Activated CD4-positive, alpha-beta T cell treated with anti-CD3 and anti-CD28 coated beads, Interleukin-2, amount 10 ng/mL, durations not matched to agents 24 days and 14 days (primary cell): ENCODE measurements at places on chromosomes 2 and 18. TPM values are rescaled to one million over a fixed set of nuclear protein-coding genes. Genes with fewer than 3 reads are reported as not detected.

DNA sequence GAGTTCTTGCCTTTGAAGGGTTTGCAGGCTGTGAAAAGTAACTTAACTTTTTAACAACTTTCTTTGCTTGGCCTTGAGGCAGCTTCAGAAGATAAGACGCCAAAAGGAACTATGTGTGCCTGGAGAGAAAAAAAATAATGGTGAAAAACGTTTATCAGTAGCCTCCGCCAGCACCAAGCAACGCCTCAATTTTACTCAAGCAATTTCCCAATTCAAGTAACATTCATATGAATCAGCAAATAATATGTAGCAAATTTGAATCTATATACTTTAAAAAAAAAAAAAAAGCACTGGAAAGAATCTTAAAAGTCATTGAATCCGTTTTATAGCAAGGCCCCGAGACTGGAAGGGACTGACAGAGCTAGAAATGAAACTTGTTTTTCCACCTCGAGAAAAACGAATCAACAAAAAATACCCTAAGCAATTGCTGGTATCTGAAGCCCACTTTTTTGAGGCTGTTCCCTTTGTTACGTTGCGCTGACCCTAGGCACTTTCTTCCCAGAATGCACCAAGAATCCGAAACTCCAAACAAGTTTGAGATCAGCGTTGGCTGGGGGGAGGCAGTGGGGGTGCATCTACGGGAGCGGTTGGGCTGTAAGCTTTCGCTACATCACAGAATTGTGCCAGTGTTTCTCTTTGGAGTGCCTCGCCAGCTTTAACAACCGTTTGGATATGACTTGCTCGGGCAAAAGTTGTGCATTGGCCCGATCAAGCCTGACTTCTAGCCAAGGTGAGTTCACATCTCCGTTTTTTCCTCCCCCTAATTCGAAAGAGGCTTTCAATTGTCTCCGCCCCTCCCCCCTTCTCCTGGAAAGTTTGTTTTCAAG, 2.7 kb upstream of the TGIF1 start:
- peak overlapping the region; percentile 99 for H3K27ac ChIP-seq
- DNase-seq, result no peak
- no peaks in the 10 kb centered on the region for H3K27me3 ChIP-seq
- peaks cover 12% of the 10 kb centered on the region for H3K36me3 ChIP-seq
- peak overlapping the region; percentile 96 for H3K4me3 ChIP-seq

- H3K27ac ChIP-seq, result no peak overlapping the region
- no peaks in the 10 kb centered on the region for H3K4me1 ChIP-seq
- peaks cover 13% of the 10 kb centered on the region for H3K27me3 ChIP-seq
- H3K4me3 ChIP-seq, result no peak overlapping the region
- peak; percentile 48 for DNase-seq
Measured at GRCh38 chr2:237165405-237166276, 80.0 kb downstream of the COPS8 start.

DNA sequence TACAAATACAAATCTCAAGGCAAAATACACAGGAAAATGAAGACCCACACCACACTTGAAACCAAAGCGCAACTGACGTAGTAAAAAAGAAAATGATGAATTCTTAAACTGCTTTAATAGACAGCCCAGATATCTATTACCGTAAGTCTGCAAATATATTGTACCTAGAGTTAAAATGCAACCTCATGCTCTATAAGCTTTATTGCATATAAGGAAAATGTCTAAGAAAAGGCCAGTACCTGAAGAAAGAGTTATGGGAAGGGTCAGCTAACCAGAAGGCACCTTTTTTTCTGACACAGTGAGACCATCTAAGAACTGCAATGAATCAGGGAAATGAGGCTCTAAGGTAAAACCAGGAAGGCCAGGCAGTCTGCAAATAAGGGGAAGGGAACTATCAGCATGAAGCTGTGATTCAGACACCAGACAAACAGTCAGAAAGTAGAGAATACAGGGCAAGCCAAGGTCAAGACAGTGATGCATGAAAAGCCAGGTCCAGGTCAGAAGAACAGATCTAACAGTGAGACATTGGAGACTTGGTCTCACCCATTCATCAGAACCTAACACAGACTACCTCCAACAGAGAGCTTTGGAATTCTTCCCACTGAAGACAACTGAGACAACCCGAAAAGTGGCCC, 46.9 kb downstream of the PDE11A start:
- H3K36me3 ChIP-seq, result no peaks in the 10 kb centered on the region
- no peaks in the 10 kb centered on the region for H3K4me1 ChIP-seq
- H3K27ac ChIP-seq, result no peak overlapping the region
- H3K27me3 ChIP-seq, result peaks cover 6% of the 10 kb centered on the region

- no peaks in the 10 kb centered on the region for H3K27me3 ChIP-seq
- no peak overlapping the region for H3K27ac ChIP-seq
- no peak overlapping the region for H3K4me3 ChIP-seq
Measured at GRCh38 chr18:3530807-3531206, 80.8 kb downstream of the TGIF1 start.

DNA sequence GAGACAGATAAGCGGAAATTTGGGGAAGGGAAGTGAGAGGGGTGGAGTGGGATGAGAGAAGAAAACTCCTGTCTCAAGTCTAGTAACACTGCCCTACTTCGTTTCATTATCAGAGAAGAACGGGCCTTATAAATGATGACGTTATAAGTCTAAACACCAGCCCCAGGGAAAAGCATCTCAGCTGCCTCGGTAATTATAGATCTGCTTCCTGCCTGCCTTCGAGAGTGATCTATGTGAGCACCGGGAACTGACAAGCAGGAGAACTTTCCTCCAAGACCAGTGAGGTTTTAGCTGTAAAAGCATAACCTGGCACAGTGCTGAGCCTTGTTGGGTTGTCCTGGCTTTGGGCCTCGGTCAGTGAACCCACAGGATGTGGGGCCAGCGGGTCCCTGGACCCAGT, 227.9 kb upstream of the SIX2 start:
- H3K36me3 ChIP-seq, result no peaks in the 10 kb centered on the region
- DNase-seq, result no peak
- H3K4me3 ChIP-seq, result no peak overlapping the region
- H3K4me1 ChIP-seq, result peaks cover 6% of the 10 kb centered on the region
- no peak overlapping the region for H3K27ac ChIP-seq
- peaks cover 19% of the 10 kb centered on the region for H3K27me3 ChIP-seq

DNA sequence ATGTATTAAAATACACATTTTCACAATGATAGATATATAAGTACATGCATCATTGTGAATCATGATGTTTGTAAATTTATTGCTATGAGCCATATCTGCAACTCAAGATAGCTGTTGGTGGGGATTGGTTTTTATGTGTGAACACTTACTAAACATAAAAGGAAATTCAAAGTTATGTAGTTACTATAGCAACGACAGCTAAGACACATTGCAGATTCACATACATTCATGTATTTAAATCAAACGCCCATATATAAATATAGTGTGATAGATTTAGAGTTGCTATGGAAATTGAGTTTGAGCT, 65.6 kb downstream of the MAPRE2 start:
- peak overlapping the region; percentile 26 for H3K27ac ChIP-seq
- peaks cover 34% of the 10 kb centered on the region for H3K36me3 ChIP-seq
- H3K4me3 ChIP-seq, result no peak overlapping the region

DNA sequence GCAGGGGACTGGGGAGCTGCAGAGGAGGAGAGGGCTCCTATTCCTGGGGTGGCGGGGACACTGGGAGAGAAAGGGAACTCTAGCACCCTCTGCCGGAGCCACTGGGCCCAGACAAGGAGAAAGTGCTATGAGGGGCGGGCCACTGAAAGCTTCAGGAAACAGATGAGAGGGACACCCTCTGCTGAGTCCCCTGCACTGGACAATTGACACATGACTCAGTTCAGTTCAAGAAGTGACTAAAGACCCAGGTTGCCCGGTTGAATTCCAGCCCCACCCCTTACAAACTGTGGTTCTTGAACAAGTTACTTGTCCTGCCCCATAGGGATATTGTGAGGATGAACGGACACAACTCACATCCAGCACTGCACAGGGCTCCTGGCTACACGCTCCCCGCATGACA, 5.0 kb downstream of the RUFY4 start:
- no peaks in the 10 kb centered on the region for H3K27me3 ChIP-seq
- H3K4me1 ChIP-seq, result peaks cover 7% of the 10 kb centered on the region
- H3K4me3 ChIP-seq, result no peak overlapping the region
- H3K27ac ChIP-seq, result no peak overlapping the region
- peak; percentile 78 for DNase-seq

DNA sequence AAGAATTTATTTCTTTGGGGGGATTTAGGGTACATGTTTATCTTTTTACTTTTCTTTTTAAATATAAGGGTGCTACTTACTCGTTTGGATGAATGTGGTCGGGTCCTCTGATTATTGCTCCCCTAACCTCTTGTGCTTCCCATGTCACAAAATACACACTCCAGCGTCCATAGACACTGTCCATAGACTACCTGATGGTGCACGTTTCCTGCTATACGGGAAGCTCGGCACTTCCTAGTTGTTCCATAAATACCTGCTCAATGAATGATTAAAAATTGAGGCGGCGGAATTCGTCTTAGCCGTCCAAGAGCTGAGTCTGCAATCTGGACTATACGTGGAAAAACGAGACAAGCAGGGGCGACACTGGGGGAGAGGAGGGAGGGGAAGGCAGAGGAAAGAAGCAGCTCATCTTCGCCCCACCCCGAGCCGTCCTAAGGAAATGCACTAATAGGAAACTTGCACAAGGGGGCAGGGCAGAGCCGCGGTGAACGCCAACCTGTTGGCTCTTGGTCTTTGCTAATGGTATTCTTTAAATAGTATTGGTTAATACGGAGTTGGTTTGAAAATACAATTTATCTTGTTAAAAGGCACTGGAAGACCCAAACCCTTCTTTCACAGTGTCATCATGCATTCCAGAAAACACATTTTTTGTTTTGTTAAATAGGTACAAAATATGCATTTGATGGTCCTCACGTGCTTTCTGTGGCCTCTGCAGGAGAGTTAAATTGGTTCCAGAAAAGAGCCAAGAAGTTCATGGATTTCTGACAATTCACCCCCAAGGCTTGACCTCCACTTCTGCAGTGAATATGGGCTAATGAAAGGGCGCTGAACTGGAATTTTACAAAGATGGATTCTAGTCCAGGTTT, 73.0 kb upstream of the KCTD1 start:
- H3K4me3 ChIP-seq, result peak overlapping the region; percentile 68
- no peaks in the 10 kb centered on the region for H3K36me3 ChIP-seq
- no peak overlapping the region for H3K27ac ChIP-seq
- no peaks in the 10 kb centered on the region for H3K4me1 ChIP-seq

- H3K36me3 ChIP-seq, result peaks cover 35% of the 10 kb centered on the region
- DNase-seq, result no peak
- H3K27ac ChIP-seq, result peak overlapping the region; percentile 94
Measured at GRCh38 chr2:143177096-143177786, 48.0 kb downstream of the ARHGAP15 start.

DNA sequence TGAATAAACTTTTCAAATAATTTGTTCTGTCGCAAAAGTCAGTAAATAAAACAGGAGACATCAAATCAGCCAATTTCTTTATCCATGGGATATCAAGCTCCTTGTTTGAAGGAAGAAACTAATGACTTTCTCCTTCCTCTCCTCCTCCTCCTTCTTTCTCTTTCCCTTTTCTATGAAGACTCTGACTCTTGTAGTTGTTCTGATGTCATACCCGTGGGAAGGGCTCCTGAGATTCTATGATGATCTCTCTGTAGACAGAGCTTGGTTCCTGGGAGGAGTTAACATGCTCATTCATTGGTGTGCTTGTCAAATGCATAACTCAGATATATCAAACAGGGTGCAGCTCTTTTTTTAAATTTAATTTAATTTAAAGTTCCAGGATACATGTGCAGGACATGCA, 118.7 kb upstream of the KCTD1 start:
- H3K27ac ChIP-seq, result no peak overlapping the region
- no peak for DNase-seq
- no peaks in the 10 kb centered on the region for H3K36me3 ChIP-seq

GRCh38 chr2:55846426-55846825, 77.2 kb downstream of the EFEMP1 start:
- H3K36me3 ChIP-seq, result no peaks in the 10 kb centered on the region
- no peak for DNase-seq

- peaks cover 19% of the 10 kb centered on the region for H3K4me1 ChIP-seq
- H3K36me3 ChIP-seq, result peaks cover 18% of the 10 kb centered on the region
- H3K27me3 ChIP-seq, result no peaks in the 10 kb centered on the region
- no peak for DNase-seq
Measured at GRCh38 chr2:106111882-106112571, 82.1 kb downstream of the UXS1 start.

DNA sequence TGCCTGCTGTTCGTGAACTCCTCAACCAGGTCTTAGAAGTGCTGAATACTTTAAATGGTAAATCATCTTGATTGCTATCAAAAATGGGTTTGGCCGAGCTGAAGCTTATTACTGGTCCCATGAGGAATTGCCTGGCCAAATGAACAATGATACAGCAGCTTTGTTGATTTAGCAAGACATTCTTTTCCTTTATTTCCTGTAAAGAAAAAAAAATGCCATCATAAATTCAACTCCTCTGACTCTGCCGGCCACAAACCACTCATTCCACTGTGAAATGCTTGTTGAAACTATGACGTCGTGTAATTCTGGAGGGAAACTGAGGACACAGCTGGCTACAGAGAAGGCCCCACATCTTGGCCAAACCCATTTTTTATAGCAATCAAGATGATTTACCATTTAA, 74.2 kb upstream of the ID2 start:
- no peak for DNase-seq
- peaks cover 22% of the 10 kb centered on the region for H3K4me1 ChIP-seq
- no peak overlapping the region for H3K4me3 ChIP-seq
- peak overlapping the region; percentile 6 for H3K27ac ChIP-seq

DNA sequence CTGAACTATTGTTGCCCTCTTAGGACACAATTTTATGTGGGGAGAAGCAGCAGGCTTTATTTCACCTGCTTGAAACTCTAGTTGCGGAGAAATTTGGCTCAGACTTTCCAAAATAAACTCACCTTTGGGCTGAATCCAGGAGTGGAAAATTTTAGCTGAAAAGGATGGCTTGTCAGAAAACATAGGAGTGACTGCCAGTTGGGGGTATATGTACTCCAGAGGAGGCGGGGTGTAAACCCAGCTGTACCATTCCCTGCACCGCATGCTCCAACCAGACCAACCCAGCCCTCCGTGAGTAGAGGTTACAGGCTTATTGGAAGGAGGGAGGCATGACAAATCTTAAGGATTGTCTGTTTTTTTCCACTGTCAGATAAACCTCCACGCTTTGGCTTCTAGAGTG, 53.8 kb downstream of the PRKCE start:
- H3K27ac ChIP-seq, result no peak overlapping the region
- H3K27me3 ChIP-seq, result no peaks in the 10 kb centered on the region
- H3K4me1 ChIP-seq, result no peaks in the 10 kb centered on the region
- no peak overlapping the region for H3K4me3 ChIP-seq
- H3K36me3 ChIP-seq, result peaks cover 9% of the 10 kb centered on the region
- DNase-seq, result no peak

DNA sequence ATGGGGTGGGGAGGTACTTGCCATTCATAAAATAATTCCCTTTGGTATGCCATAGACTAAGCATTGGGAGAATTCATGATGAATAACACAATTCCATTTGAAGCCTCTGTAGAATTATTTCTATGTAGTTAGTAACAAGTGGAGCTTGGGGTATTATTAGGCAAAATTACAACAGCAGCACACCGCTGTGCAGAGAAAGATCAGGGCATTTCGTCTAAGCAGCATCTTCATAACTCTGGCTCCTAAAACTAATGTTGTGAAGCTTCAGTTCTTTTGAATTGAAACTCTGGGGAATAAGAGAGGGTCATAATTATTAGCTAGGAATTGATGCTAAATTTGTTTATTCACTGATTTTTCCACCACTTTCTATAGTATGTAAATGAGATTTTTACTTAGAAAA, 630.7 kb downstream of the DCC start:
- no peak overlapping the region for H3K4me3 ChIP-seq
- no peaks in the 10 kb centered on the region for H3K27me3 ChIP-seq
- H3K36me3 ChIP-seq, result no peaks in the 10 kb centered on the region
- no peak for DNase-seq

GAL3ST2 gene
- total RNA-seq, result 0.52 and 1.2 TPM in 2 replicates

PNPT1 gene
- 68.1 and 77.9 TPM in 2 replicates for total RNA-seq

NEU4 gene
- total RNA-seq, result 1.0 and 1.2 TPM in 2 replicates

EVX2 gene
- total RNA-seq, result not detected in 2 replicates

IGFBP5 gene
- not detected in 2 replicates for total RNA-seq

KIF1A gene
- 0.37 and 0.47 TPM in 2 replicates for total RNA-seq

CAPN13 gene
- total RNA-seq, result not detected in 2 replicates
